ENCODE measurements at places on chromosomes 11 and 22.

DNA sequence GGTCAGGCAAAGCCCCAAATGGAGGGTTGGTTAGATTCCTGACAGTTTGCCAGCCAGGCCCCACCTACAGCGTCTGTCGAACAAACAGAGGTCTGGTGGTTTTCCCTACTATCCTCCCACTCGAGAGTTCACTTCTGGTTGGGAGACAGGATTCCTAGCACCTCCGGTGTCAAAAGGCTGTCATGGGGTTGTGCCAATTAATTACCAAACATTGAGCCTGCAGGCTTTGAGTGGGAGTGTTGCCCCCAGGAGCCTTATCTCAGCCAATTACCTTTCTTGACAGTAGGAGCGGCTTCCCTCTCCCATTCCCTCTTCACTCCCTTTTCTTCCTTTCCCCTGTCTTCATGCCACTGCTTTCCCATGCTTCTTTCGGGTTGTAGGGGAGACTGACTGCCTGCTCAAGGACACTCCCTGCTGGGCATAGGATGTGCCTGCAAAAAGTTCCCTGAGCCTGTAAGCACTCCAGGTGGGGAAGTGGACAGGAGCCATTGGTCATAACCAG is 4.7 kb upstream of the TTC36 start:
- DNase-seq: no peak

- DNase-seq: no peak
Measured at GRCh38 chr11:66278363-66279091, 552 bp downstream of the CNIH2 start.

- no peak for DNase-seq
Measured at GRCh38 chr22:46003271-46004091, 26.5 kb upstream of the WNT7B start.

- no peak for DNase-seq
Measured at GRCh38 chr22:39316440-39317083, 2.9 kb downstream of the RPL3 start.

GRCh38 chr11:1299621-1300020 is 9.8 kb downstream of the TOLLIP start:
- no peak for DNase-seq

GRCh38 chr11:114586797-114587196 is 8.8 kb downstream of the NXPE4 start:
- DNase-seq: no peak
